ENCODE measurements at places on chromosomes 11 and 22. TPM values are rescaled to one million over a fixed set of nuclear protein-coding genes. Genes with fewer than 3 reads are reported as not detected.
A peak's percentile ranks its signal among the peaks of the same experiment; 100 is the strongest.

DNA sequence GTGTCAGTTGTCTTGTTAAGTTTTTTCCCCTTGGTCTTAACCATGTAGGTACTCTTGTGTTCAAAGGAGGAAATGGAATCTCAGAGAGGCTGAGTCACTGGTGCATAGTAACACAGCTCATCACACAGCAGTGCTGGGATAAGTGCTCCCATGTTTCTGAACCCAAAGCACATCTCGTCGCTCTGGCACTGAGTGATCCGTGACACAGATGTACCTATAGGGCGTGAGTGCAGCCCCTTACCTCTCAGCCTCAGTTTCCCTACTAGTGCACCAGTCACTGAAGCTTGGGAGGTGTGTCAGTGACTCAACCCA is 234.0 kb downstream of the ST3GAL4 start:
- no peak for DNase-seq

DNA sequence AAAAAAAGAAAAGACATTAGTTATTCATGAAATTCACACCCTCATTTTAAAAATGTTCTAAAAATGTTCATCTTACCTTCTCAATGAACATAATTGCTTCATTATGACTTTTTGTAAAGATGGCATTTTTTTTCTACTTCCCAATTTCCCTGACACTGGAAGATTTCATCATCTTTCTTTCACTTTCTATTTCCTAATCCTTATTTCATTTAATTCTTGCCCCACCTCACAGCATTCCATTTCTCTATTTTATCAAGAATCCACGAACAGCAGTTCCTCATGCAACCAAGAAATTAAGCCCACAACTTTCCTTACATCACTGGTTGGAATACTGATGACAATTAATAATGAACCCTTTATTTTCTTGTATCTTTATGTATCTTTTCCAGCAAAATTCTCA is 1.9 kb downstream of the PATL1 start:
- DNase-seq: no peak

DNA sequence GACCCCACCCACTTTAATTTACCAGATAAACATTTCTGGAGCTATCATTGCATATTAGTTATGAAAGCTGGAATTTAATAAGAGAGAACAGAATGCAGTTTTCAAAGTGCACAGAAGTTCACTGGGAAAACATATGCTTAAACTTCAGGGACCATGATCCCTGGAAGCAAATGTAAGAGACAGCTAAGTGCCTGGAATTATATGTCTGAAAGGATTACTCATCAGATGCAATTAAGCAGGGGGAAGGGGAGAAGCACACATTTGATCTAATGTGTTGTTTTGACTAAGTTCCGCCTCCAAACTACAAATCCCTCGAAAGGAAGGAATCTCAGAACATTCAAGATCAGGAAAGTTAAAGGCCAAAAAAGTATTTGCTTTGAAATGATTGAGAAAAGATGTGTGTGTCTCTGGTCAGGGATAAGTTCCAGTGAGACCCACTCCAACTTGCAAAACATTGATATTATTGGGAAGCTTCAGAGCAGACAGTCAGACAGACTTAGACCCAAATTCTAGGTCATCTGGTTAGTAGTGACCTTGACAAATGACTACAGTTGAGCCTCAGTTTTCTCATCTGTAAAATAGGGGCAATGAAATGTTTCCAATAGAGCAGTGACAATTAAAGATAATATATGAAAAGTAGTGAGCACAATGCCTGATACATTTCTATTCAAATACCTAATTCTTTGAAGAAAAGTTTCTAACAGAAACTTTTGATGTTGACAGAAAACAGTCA is 147.6 kb downstream of the ME3 start:
- no peak for DNase-seq

- no peak for DNase-seq
Observed at GRCh38 chr11:80320226-80320625, 879.4 kb upstream of the TENM4 start.

- no peak for DNase-seq
Observed at GRCh38 chr11:93526346-93526633, 16.9 kb downstream of the SMCO4 start.

DNA sequence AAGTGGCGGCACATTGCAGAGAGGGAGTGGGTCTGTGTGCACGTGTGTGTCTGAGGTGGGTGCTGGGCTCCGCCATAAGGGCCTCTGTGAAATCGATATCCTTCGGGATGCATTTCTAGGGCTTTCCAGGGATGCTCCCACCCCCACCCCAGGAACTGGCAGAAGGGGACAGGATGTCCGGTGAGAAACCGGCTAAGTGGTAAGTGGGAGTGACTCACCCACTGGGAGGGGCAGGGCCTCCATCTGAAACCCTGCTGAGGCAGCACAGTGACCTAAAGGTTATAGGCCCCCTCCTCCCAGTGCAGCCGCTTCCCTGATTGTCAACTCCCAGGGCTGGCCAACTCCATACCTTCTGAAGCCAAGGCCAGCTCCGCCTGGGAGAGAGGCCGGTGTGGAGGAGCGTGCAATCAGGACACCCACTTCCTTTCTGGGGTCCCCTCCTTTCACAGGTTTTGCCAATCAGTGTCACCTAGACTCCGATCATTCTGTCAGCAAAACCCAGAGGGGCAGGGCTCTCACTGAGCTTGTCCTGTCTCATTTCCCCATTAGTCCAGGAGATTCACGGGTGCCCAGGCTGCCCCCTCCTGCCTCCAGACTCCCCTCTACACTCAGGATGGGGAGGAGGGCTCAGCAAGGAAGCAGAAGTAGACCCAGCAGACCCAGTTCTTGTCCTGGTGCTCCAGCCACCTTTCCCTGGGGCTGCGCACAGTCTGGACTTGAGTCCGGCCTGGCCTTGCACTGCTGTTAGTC is 44.5 kb downstream of the NECTIN1 start:
- peak; percentile 47 for DNase-seq

DNA sequence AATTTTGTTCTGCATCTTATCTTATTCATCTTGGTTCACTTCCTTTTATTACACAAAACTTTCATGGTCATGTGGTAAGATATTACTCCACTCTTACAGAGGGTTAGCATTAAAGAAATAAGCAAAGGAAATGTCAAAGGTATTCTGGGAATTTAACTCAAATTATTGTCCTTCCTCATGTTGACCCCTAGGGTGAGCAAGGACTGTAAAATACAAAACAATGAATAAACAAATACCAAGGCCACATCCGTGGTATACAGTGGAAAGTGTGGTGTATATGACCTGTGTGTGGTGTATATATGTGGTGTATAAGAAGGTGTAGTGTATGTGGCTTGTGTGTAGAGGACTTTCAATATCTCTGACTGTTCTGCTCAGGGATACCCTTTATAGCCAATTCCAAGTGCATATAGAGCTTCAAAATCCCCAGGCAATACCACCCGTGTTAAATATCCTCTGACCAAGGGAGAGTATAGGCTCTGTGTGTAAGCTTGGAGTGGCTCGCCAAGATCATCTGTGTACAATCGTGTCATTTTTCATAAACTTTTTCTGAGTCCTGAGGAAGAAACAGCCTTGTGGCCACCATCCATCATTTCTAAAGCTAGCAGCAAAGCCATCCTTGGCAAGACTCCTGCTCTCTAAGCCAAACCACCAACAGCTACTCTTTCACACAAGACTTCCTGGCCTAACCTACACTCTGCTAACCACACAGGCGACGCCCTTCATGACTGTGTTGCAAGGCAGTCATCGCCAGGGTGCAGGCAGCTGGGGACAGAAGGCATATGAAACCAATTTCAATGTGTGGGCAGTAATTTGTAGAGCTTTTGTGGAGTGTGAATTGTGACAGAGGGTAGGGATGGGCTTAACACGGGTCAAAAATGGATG is 548.0 kb downstream of the ETS1 start:
- DNase-seq: peak; percentile 41

GRCh38 chr22:34010259-34010658 is 90.0 kb upstream of the LARGE1 start:
- no peak for DNase-seq

DNA sequence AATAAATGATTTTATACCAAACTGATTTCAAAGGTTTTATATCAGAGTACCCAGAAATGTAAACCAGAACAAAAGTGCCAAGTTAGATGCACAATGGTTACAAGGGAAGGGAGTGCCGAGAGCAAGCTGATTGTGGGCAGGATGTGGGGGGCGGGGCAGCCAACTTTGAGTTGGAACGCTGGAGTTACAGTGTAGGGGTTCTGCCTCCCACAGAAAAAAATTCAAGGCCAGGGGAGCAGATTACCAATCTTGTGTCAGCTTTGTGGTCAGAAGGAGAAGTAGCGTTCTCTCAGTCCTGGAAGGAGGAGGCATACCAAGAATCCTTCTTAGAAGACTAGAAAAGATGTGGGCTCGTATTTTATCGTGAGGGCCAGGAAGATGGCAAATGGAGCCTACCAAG is 15.9 kb upstream of the POU2AF2 start:
- DNase-seq: no peak

GRCh38 chr11:44987506-44987905 is 36.8 kb upstream of the TP53I11 start:
- no peak for DNase-seq

DNA sequence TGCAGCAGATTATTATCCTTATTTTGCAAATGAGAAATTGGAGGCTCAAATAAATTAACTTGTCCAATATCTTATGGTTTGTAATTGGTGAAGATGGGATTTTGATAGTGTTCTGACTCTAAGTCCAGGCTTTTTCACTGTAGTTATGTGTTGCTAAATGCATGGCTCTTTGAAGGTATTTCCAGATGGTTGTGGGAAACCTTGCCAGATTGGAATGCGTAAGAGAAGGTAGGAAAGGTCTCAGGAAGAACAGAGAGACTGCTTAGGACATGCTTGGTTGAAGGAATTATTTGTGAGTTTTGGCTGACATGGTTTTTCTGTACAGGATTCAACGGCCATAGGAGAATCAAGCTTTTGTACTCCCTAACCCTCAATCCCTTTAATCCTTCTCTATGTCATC is 108.6 kb downstream of the STIM1 start:
- no peak for DNase-seq

DNA sequence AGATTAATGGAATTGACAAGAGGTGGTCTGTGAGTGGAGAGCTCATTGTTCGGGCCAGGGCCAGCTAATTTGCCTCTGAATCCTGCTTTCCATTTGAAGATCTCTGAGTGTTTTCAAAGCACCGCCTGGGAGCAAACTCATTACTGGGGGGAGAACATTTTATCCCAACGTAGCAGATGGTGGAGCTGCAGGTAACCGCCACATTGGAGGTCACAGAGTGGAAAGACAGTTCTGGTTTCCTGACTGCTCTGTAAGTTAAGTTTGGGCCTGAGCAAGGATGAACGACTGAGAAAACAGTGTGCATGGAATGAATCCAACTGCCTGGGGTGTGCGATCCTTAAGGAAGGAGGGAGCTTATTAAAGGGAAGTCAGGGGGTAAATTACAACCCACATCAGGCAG is 30.5 kb downstream of the LMO2 start:
- no peak for DNase-seq

DNA sequence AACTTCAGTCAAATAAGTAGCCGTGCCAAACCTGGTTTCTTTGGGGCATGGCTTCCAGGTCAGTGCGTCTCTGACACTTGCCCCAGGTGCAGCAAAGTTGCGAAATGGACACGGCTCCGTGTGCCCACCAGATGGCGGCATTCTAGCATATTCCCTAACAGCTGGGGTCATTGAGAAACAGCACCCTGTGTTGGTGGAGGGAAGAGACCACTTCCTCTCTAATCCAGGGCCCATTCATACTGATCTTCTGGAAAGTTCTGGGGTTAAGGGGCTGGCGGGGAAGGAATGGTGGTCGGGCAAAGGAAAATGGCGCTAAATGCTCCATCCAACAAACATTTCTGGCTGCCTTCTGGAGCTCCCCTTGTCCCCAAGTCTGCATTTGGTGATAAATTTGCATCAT is 141.2 kb upstream of the TIMP3 start:
- peak; percentile 73 for DNase-seq

DNA sequence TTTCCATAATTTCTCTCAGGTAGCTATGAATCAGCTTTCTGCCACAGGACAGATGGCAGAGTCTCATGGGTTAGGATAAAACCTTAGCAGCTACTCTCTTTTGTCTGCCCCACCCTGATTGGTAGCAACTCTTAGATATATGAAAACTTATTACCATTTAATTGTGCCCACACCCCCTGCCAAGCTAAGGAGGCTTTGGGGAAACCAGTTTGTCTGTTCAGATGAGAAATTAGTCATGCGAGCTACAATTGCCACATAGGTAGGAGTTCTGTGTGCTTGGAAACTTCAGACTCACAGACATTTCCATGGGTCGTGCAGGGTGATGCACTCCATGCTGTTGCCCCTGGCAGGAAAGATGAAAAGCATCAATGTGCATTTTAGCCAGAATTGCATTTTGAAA is 39.9 kb downstream of the CD44 start:
- no peak for DNase-seq

DNA sequence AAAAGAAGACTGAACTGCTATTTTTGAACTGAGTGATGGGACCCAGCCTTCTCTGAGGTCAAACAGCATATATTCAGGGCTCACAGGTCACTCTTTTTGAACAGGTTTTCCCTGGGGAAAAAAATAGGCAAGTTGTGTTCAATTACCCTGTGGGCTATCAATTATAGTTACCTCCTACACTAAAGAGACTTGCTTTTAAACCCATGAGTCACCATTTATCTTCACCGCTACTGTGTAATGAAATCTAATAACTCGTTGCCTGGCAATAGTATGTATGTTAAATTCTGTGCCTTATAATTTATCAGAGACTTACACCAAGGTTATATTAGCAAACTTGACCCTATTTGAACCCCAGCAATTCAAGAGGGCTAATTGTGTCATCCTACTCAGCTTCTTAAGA is 98.5 kb downstream of the CYP2R1 start:
- DNase-seq: no peak

DNA sequence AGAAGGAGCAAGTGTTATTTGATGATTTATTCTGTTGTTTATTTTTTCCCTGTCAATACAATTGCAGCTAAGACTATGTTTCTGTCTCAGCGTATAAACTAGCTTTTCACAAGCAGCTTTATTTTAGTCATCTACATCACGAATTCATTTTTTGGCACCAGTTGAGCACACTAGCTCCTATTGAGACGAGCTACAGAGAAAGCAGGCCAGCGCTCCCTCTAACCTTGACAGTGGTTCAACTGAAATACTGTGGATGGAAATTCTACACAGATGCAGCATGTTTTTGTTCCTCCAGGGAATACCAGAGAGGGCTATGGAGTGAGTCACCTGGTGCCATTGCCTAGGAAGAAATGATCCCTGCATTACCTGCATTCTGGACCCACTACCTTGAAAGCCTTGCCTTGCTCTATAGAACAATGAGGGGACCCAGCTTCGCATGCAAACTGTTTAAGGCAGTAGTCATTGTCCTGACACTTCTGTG is 108.2 kb upstream of the ARHGAP42 start:
- no peak for DNase-seq

GRCh38 chr22:41757502-41757901 is 43.0 kb upstream of the CCDC134 start:
- DNase-seq: no peak

HBG1 gene
- total RNA-seq: not detected

RIMBP3B gene
- total RNA-seq: not detected

MPZL2 gene
- 48.5 TPM for total RNA-seq

OR5P2 gene
- total RNA-seq: not detected

EIF4ENIF1 gene
- 7.5 TPM for total RNA-seq

CSF2RB gene
- 2.0 TPM for total RNA-seq

TAF1D gene
- 113 TPM for total RNA-seq

FDX1 gene
- total RNA-seq: 15.2 TPM

RPL27A gene
- 1,209 TPM for total RNA-seq

ABTB2 gene
- 4.3 TPM for total RNA-seq

SLC37A2 gene
- total RNA-seq: 2.0 TPM

SPA17 gene
- 1.3 TPM for total RNA-seq

APOA4 gene
- not detected for total RNA-seq
